Amniotic epithelial cell (primary cell): ENCODE measurements at places on chromosomes 5 and 9.

DNA sequence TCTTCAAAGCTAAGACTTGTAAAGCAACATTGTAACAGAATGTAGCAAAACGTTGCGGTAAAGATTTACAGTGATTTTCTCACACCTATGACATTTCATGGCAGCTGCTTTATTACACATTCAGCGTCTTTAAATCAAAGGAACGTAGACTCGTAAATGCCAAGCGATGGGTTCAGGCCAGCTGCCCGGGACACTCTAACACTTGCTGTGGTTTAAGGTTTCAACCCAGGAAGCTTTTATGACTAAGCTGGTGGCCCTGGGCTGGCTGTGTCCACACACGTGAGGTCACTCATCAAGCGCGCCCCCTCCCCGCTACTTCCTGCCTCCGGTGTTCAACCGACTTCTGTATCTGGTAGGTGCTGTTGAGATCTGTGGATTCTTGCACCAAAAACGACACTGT, 2.5 kb downstream of the SLC6A18 start:
- DNase-seq = no peak

DNA sequence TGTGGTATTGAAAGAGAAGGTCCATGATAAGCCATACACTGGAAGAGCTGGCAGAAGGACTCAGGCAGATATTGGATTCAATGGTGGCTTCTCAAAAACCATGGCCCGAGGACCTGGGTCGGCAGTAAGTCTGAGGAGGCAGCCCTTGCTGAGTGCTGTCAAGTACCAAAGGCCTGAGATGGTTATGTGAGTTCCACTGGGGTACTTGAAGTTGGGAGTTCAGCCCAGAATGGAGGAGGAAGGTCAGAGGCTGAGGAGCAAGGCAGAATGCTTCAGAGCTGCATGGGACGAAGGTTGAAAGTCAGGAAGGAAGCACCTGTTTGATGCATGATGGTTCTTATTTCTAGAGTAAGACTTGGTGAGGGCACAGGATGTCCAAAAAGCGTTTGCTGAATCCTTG, 194.9 kb downstream of the DIRAS2 start:
- no peak for DNase-seq

GRCh38 chr5:132022737-132023136, 11.3 kb upstream of the ACSL6 start:
- no peak for DNase-seq

- DNase-seq = no peak
These were observed 401.9 kb upstream of the IRX2 start for GRCh38 chr5:3153226-3153858.

DNA sequence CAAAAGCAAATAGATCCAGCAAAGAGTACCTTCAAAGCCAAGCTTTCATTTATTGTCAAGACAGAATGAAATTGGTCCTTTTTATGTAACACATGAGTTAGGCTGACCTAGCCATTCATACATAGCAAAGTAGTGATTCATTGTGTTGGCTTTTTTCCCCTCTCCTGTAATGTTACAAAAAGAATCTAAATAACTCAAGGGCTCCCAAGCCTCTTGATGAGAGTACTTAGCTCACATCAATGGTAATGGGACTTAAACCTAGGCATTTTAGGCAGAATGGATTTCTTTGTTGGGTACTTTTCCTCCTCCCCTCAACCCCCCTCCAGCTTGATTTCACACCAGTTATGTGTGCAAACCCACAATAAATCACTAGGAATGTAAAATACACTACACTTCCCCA, 123.7 kb downstream of the EBF1 start:
- peak; percentile 23 for DNase-seq
